Calu3 (cell line): ENCODE measurements at places on chromosomes 16 and 17. TPM values are rescaled to one million over a fixed set of nuclear protein-coding genes. Genes with fewer than 3 reads are reported as not detected.

- DNase-seq, result no peak
These were observed 158.6 kb downstream of the C16orf78 start for GRCh38 chr16:49531931-49532840.

GRCh38 chr17:26774291-26775218 is 519.4 kb upstream of the WSB1 start:
- DNase-seq, result no peak

GRCh38 chr16:19644877-19645276 is 73.2 kb downstream of the KNOP1 start:
- DNase-seq, result no peak

NKD1 gene
- 0.20 and 0.31 TPM in 2 replicates for total RNA-seq

DNA sequence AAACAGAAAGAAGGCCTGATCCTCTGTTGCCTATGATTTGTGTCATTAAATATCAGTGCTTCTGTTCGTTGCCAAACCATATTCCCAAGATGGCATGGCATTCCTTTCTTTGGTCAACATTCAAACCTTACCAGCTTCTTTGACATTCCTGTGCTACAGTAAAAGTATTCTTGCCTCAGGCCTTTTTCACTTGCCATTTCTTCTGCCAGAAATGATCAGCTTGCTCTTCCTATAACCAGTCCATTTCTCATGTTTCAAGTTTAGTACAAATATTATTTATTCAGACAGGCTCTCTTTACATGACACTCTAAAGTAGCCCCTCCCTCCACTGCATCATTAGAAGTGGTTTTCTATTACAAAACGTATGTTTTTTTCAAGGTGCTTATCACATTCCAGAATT is 278.3 kb downstream of the KCNJ2 start:
- no peak for DNase-seq

DNA sequence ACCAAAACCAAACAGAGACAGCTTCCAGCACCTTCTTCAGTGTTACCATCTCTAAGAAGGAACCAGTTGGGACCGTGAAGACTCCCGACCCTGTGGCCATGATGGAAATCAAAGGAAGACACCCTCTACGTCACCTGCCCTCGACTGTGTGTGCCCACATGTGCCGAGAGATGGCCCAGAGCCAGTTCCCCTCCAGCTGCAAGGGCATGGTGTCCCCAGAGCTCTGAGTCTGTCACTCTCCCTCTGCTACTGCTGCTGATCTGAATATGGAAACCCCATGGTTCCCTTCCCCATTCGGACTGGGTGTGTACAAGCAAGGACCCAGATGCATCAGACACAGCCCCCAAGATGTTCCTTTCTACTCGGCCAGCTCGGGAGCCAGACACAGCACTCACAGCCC is 76.4 kb downstream of the SOCS1 start:
- DNase-seq, result no peak

DNA sequence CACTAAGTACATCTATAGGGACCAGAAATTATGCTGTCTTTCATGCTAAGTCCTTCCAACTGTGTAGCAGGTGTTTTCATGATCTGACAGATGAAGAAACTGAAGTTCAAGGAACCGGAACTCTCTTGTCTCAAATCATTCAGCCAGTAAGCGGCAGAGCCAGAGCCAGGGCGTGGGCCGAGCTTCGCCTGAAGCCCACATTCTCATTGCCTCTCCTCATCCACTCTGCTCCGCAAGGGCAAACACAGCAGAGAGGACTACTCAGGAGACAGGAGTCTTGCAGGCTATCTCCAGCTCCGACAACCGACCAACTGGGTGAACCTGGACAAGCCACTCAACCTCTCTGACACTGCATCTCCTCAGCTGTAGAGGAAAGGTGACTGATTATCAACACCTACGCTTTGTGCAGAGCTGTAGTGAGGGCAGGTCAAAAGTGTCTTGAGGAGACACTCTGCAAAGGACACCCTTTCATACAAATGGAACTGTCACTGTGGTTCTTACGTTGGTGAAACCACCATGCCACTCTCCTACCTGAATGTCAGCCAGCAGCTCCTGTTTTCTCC is 72.9 kb downstream of the CYTH1 start:
- DNase-seq, result no peak
